SW 1271 (cell line): ENCODE measurements at places on chromosomes 4 and X.

DNA sequence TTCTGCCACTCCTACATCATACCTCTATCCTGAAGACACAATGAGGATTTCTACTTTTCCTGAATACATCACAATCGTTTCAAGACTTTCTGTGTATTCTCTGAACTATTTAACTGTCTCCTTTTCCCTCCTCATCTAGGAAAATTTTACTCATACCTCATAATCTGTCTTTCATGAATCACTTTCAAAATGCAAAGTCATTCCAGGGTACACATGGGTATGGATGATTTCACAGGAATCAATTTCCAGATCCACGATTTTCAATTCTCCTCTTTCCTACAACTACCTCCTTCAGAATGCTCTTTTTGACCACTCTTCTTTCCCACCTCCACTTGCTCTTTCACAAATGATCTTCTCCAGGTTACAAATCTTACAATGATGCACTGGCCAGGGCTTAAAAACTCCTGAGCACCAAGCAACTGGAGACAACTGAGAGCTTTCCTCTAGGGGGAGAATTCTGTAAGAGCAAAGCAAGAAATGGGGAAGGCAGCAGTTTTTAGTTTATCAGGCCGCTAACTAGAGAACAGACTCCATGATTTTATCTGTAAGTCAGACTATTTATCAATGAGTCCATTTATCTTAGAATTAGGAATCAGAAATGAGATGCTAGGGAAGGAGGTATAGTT is 116.4 kb downstream of the PPP3CA start:
- DNase-seq = no peak

DNA sequence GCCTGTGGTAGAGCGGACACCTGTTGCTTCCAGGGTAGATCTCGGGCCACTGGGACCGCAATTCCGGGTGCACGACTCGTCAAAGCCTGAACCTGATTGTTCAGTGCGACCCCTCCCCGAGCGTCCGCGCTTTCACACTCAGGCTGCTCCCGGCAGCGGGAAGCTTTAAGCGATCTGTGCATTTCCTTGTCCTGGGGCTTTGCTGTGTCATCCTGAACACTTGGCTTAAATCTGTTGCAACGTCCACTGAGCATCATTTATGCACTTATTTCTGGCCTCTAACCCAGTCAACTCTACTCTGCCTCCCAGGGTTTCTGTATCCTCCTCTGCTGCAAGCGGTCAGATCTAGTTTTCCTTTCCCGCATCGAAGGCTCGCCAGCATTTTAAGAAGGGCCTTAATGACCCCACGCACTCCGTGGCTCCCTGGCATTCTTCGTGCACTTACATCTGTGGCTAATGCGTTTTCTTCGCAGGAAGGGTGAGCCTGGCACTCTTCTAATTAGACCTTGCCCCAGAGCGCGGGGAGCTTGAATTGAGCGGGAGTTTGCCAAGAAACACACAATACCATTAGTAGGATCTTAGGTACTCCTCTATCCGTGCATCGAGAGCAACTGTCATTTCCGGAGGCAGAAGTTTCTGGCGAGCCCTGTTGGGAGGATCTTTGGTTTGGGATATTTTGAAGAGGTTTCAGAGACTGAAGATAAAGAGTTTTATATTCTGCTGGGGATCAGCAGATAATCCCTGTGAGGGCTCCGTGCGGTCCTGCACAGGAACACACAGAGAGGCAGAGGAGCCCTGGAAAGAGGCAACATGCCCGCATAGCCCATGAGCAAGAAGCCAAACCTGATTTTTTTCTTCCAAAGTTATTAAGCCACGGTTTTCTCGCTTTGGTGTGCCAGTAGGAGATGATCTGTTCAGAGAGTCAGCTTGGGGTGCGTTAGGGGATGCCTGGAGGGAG is 654 bp upstream of the DDIT4L start:
- no peak for DNase-seq

DNA sequence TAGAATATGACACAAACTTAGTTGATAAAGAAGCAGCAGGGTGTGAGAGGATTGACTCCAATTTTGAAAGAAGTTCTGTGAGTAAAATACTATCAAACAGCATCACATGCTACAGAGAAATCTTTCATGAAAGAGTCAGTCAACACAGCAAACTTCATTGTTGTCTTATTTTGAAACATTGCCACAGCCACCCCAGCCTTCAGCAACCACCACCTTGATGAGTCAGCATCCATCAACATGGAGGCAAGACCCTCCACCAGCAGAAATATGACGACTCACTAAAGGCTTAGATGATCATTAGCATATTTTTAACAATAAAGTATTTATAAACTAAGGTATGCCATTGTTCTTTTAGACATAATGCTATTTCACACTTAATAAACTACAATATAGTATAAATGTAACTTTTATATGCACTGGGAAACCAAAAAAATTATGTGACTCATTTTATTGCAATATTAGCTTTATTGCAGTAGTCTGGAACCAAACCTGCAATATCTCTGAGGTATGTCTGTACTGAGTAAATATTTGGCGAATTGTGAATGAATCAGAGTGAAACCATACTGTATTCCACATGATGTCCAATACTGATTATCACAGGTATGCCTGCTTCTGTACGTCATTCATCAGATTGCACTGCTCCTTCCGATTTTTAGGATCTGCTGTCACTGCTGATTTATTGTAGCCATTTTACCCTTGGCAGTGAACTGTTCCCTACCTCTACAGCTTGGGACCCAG is 11.6 kb downstream of the FRMPD4 start:
- DNase-seq = no peak

- no peak for DNase-seq
Measured at GRCh38 chrX:123357941-123358340, 173.9 kb downstream of the GRIA3 start.

- no peak for DNase-seq
Measured at GRCh38 chr4:24798036-24798610, 2.8 kb downstream of the SOD3 start.

GRCh38 chrX:14920196-14920595 is 47.0 kb downstream of the MOSPD2 start:
- DNase-seq = no peak

GRCh38 chrX:153966841-153967535 is 4.6 kb downstream of the HCFC1 start:
- DNase-seq = no peak

GRCh38 chr4:2767705-2768074 is 11.6 kb upstream of the TNIP2 start:
- DNase-seq = no peak

DNA sequence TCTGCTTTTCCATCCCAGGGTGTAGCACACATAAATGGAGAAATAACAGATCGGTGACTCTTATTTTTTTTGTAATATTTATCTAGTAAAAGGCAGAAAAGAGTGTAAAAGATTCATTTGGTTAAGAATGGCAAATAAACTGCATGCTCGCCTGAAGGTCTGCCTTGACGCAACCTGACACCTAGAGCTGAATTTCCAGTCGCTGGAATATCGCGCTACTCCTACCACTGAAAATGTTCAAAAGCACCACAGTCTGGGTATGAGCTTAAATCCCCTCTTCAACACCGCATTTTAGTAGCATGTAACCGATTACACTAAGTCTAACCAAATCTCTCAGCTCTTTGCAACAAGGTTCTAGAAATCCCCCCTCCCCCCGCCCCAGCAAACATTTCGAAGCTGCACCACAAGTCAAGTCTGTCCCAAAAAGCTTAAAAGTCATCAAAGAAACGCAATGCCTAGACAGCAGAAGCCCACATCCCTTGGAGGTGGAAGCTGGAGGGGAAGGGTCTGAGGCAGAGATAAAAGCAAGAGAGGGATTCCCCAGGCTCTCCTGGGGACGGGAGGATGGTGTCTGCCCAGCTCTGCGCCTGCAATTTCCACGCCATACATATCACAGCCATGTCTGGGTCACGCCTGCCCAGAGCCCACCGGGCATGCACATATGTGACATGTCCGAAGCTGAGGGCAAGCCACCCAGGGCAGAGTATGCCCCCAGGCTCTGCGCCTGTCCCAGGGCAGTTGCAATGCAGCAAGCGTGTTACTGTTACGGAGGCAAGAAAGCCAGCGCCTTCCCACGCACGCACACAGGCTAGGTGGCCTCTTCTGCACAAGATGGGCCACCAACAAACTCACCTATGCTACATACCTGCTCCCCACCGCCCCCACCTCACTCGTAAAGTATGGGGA is 1.4 kb downstream of the FGF13 start:
- DNase-seq = no peak

GRCh38 chr4:103086551-103086950 is 10.0 kb upstream of the SLC9B2 start:
- no peak for DNase-seq

DNA sequence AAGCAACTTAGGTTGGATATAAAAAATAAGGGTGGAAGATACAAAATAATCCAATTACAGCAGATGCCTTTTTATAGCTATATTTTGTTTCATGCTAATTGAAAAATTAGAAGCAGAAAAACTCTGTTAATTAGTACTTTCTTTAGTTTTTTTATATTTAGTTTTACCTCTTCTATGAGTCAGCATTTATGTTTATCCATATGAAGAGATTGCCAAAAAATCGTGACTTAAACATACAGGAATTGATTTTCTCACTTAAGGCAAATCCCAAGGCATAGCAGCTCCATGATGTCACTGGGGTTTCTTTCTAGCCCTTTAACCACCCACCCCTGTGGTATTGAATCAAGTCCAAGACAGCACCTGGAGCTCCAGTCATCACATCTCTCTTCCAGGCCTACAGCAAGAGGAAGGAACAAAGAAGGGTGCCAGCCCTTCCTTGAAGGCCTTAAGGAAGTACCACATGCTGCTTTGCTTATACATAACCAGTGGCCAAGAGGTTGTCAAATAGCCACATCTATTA is 365.8 kb upstream of the TENM3 start:
- DNase-seq = no peak

DNA sequence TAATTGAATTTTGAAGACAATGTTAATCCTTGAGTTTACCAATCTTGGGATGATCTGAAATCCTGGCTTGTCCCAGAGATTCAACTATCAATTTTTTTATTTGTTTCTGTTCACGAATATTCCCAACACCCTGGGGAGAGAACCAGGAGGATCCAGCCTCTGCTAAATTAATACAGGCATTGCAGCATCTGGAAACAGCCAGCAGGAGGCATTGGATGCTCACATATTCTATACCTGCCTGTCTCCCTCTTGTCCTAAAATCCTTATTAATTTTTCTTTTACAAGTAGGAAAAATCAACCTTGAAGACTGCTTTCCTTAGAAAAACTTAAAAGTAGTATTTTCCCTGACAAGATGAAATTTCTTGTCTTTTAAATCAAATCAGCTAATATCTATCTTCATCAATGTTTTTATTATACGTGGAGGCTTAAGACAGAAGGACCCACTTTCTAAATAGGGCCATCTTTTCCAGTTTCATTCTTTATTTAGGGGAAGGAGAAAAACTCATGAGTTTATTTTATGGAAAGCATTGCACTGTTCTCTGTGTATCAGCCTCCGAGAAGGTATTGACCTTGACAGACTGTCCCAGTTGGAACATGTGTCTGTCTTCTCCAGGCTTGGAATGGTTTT is 102.4 kb downstream of the CLNK start:
- DNase-seq = peak; percentile 45

GRCh38 chr4:166091912-166092510 is 219.0 kb downstream of the TLL1 start:
- DNase-seq = no peak

DNA sequence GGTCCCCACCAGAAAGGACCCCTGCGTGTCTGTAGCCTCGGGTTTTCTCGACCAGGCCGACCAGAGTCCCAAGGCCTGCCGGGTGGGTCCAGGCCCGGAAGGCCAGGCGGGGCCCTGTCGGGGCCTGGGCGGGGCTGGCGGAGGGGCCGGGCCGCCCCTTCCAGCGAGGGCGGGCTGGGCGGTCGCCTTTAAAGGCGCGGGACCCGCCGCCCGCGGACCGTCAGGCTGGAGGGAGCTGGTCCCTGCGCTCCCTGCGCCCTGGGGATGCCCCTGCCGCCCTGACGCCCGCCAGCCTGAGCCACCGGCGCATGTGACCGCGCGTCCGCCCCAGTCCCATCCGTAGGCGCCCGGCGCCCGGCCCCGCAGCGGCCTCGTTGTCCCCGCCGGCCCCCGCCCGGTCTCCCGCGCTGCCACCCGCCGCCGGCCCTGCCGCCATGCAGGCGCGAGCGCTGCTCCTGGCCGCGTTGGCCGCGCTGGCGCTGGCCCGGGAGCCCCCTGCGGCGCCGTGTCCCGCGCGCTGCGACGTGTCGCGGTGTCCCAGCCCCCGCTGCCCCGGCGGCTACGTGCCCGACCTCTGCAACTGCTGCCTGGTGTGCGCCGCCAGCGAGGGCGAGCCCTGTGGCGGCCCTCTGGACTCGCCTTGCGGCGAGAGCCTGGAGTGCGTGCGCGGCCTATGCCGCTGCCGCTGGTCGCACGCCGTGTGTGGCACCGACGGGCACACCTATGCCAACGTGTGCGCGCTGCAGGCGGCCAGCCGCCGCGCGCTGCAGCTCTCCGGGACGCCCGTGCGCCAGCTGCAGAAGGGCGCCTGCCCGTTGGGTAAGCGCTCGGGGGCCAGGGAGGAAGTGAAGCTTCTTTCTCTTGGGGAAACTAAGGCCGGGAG is at the start of gene HTRA3:
HTRA3 (plus strand) TSS at position 220 of the 883 bp plus-strand sequence; CDS start at position 435, 215 bp downstream.
- DNase-seq = no peak

DNA sequence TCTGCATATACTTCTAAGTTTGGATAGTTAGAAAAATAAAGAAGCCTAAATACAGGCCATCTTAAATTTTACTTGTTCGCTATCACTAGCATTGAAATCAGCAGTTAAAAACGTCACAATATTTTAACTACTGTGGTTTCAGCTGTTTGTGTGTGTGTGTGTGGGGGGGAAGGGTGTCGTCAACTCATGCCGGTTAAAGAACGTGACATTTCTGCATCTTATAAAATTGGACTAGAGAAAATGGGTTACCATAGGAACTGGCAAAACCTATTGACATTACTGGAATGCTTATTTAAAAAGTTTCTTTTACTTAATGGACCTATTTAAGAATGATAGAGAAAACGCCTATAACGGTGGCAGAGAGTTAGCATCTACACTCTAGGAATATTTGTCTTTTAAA is 1.2 kb upstream of the CNKSR2 start:
- DNase-seq = no peak

- DNase-seq = no peak
Measured at GRCh38 chr4:118589471-118590055, 95.6 kb upstream of the METTL14 start.

DNA sequence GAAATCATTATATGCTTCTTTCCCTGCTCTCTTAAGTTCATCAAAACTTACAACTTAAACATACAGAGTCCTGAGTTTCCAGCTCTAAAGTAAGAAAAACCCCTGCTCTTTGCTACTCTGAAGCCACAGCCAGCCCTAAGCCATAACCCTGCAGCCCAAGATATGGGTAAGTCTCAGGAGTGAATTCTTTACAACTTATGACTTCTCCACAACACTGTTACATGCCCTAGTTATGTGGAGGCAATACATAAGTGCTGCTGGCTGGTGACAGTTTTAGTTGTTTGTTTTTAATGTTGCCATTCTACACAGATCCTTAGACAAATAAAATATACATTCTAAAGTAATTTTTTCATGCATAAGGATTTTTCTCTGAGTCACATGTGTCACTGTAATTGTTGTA is 100.2 kb downstream of the FBXO8 start:
- no peak for DNase-seq
